ENCODE measurements at places on chromosomes 1 and 21. TPM values are rescaled to one million over a fixed set of nuclear protein-coding genes. Genes with fewer than 3 reads are reported as not detected.

ACTL8 gene
- not detected for total RNA-seq

CADM3 gene
- 1.2 TPM for total RNA-seq

ALX3 gene
- total RNA-seq, result not detected

ANXA9 gene
- total RNA-seq, result 4.7 TPM

GJA4 gene
- total RNA-seq, result 6.1 TPM

TNNT2 gene
- total RNA-seq, result 9.7 TPM

TNFRSF8 gene
- 0.10 TPM for total RNA-seq

TLR5 gene
- 5.5 TPM for total RNA-seq
